ENCODE measurements at places on chromosomes 1 and 21. TPM values are rescaled to one million over a fixed set of nuclear protein-coding genes. Genes with fewer than 3 reads are reported as not detected.

- peak; percentile 36 for DNase-seq
Observed at GRCh38 chr1:64664299-64664698, 80.6 kb upstream of the RAVER2 start.

DNA sequence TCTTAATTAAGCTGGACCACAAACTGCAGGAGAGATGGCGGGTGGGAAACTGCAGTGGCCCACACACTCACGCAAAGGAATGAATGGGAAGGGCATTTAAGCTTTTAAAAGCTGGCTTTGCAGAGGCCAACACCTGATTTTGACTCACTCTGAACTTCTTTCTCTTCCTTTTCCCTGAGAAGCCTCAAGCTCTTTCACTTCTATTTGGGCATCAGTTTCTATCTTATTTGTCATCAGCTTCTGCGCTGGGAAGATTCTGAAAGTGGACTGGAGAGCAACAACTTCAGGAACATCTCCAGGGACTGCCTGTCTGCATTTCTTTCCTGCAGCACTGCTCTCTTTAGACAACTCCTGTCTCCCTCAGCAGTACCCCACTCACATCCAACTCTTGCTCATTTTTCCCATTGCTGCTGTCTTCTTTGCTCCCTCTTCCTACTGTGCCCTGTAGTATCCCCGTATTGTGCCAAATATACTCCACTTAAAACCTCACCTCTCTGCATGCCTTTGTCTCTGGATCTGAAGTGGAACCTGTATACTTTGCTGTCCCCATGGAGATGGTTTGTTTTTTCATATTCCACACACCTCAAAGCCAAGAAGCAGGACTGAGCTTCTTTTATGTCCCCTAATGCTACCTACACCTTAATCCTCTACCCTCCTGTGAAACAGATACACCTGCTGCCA is 143.3 kb upstream of the JUN start:
- DNase-seq, result no peak

GRCh38 chr1:166738873-166739272 is 100.4 kb upstream of the POGK start:
- no peak for DNase-seq

DNA sequence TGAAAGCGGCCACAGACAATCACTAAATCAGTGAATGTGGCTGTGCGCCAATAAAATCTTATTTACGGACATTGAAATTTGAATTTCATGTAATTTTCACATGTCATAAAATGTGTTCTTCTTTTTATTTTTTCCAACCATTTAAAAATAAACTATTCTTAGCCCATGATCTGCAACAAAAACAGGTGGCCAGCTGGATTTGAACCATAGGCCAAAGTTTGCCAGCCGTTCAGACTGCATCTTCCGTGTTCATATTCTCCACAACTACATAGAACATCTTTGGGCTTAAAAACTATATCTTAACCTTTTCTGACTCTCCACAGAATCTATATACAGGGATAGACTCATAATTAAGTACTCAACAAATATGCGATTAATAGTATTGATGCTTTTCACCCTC is 81.2 kb upstream of the RALGPS2 start:
- no peak for DNase-seq

DNA sequence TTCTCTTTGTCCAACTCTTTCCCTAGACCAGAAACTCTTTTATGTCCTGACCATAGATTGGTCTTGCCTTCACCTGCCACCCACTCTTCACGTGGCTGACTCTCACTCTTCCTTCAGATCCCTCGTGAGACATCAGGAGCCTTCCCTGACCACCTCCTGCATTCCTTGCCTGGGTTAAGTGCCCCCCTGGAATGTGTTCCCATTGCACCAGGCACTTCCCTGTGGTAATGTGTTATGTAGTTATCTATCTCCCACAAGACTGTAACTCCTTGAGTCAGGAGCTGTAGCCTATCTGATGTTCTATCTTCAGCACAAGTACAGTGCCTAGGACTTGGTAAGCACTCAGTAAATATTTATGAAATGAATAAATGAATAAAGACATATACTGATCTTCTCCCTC is 111.2 kb upstream of the CTTNBP2NL start:
- no peak for DNase-seq

- peak; percentile 80 for DNase-seq
Observed at GRCh38 chr1:33228935-33229487, 27.3 kb upstream of the ZNF362 start.

GRCh38 chr1:246932366-246932700 is 585 bp upstream of the AHCTF1 start:
- DNase-seq, result no peak

- no peak for DNase-seq
Observed at GRCh38 chr1:60449876-60450275, 376.3 kb upstream of the C1orf87 start.

DNA sequence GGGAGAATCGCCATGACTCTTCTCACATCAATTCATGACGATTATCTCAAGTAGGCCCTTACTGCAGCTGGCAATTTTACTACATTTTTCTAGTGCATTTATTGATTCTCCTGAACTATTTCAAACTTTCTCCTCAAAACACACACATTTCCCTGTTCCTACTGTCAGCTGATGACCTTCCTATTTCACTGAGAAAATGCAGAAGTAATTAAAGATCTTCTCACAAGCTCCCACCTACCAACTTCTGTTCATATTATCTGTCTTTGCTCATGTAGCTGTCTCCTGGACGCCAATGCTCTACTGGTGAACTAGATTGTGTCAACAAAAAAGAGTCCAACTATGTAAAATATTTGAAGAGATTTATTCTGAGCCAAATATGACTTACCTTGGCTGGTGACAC is 36.4 kb upstream of the FASLG start:
- DNase-seq, result no peak

GRCh38 chr1:87231703-87232367 is 96.8 kb upstream of the LMO4 start:
- DNase-seq, result no peak

DNA sequence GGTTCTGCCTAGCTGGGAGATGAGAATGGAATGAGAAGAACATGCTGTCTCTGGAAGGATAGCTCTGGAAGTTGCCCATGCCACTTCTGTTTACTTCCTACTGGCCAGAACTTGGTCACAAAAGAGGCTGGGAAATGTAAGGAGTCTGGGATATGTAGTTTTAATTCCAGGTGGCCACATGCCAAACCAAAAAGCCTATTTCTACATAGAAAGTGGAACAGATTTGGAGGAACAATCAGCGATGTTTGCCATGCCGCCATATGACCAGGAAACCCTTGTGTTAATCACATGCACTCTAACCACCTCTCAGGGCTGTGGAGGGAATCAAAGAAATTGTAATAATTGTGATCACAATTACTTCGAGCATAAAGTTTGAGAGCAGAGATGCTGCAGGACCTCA is 10.0 kb upstream of the OLIG2 start:
- DNase-seq, result no peak

GRCh38 chr1:197101978-197102377 is 34.9 kb upstream of the F13B start:
- no peak for DNase-seq

DNA sequence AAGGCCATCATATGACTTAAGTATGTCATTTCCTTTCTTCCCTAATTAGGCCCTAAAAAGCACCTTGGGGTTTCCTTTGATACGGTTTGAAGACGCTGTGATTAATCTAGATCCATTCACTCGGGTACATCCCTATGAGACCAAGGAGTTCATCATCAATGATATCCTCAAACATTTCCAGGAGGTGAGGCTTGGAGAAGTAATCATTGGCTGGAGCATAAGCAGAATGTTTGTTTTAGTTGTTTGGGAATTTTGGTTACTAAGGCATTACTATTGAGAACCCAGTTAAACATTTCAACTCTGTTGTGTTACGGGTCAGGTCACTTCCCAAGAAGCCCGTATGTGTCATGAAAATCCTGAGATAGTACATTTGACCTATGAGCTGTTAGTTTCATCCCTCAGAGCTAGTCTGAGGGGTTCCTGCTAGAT is 185.2 kb downstream of the VPS13D start:
- no peak for DNase-seq

DNA sequence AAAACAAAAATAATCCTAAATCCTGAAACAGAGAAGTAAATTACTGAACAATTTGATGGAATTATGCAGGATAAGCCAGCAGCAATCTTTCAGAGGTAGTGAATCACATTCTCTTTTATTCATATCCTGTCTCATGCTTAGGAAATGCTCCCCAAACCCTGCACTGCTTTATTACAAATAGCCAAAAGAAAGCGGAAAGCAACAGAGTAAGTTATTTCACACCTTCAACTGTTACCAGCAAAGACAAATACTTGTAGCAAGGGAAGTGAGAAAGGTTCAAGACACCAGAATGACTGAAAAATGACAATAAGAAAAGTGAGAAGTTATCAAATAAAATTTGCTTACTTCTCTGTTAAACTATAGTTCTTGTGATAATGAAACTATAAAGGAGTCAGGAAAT is 6.2 kb downstream of the ZRANB2 start:
- DNase-seq, result no peak

GRCh38 chr1:53025769-53026112 is 36.3 kb upstream of the PODN start:
- no peak for DNase-seq

GRCh38 chr1:26280333-26281042 is 602 bp downstream of the SH3BGRL3 start:
- no peak for DNase-seq

- no peak for DNase-seq
Observed at GRCh38 chr1:30058970-30059369, 664.4 kb downstream of the MATN1 start.

- no peak for DNase-seq
Observed at GRCh38 chr21:36549470-36549869, 69.5 kb upstream of the CLDN14 start.

DNA sequence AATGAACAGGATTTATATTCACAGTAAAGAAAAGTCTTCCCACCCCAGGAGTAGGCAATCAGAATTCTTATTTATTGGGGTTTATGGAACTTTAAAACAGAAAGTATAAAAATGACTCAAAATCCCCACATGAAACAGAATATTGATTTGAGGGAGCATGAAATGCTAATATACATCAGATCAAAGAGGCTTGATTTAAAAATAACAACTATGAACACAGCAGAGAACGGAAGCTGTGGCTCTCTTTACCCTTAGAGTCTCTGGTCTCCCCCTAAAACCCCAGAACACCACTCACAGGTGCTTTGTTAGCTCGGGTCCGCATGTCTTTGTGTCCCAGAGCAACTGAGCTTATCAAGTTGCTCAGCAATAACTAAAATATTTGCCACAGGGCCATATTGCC is 31.2 kb upstream of the FASLG start:
- DNase-seq, result no peak

DNA sequence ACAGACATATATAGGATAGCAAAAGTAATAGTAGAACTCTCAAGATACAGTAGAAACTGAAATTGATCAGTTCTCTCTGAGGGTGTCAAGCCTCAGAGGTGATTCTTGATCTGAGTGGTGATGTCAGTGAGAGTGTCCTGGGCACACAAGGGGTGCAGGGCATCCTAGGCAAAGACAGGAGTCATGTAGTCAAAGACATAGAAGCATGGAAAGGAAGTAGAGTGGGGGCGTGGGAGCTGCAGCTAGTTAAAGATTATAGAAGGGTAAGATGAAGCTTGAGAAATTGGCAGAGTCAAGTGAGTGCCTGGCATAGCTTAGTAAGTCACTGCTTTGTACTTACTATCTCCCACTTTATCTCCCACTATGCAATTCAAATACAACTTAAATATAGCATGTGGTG is 22.8 kb downstream of the CDC7 start:
- no peak for DNase-seq

The CDA gene
- 0.52 TPM for polyA plus RNA-seq

The MFAP2 gene
- polyA plus RNA-seq, result 70.4 TPM

The F13B gene
- polyA plus RNA-seq, result not detected

The VAMP3 gene
- 72.7 TPM for polyA plus RNA-seq

The DFFA gene
- 20.8 TPM for polyA plus RNA-seq

The AMY1B gene
- polyA plus RNA-seq, result not detected

The LPAR3 gene
- 0.12 TPM for polyA plus RNA-seq

The DRAXIN gene
- 0.26 TPM for polyA plus RNA-seq

The WDR64 gene
- polyA plus RNA-seq, result 0.45 TPM

The NUP210L gene
- not detected for polyA plus RNA-seq

The RNU1-4 gene
- not detected for polyA plus RNA-seq

The AIRE gene
- 0.15 TPM for polyA plus RNA-seq

The LMO4 gene
- 48.1 TPM for polyA plus RNA-seq

The CIART gene
- polyA plus RNA-seq, result 2.3 TPM

The PPIAL4G gene
- 0.06 TPM for polyA plus RNA-seq

The CYP4A11 gene
- 0.22 TPM for polyA plus RNA-seq

The IL24 gene
- polyA plus RNA-seq, result 0.12 TPM

The WDR4 gene
- polyA plus RNA-seq, result 10.0 TPM

The KCNJ9 gene
- 0.09 TPM for polyA plus RNA-seq
